ENCODE measurements at places on chromosomes 16 and 17.

- no peak for DNase-seq
Observed at GRCh38 chr16:86512301-86512859, 2.1 kb downstream of the FOXF1 start.

- DNase-seq = no peak
Observed at GRCh38 chr17:76189741-76190140, 48.7 kb upstream of the FOXJ1 start.

DNA sequence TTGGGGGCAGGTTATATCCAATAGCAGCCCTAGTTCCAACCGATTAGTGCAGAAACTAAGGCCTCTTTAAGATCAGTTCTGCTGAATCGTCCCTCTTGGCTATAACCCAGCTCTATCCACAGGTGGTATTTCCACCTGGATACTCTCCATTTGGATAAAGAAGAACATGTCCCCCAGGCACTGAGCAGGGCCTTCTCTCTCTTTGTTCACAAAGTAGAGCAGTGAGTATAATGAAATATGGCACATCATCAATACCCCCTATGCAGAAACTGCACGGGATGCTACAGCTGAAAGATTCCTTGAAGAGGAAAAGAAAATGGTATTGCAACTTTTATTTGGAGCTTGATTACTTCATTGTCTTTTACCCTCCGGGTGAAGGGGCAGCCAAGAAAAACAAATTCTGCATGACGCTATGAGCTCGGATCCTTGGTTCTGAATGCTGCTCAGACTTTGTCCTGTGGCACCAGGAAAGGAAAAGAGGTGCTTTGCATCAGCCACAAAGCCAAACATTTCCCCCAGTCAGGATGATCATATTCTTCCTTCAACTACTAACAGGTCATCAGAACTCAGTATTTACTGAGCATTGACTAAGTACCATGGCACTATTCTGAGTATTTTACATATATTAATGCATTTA, 399.7 kb downstream of the NPIPA8 start:
- DNase-seq = no peak

GRCh38 chr16:86682219-86682904, 104.0 kb downstream of the FOXL1 start:
- DNase-seq = no peak

- DNase-seq = no peak
Observed at GRCh38 chr17:17872547-17873345, 36.0 kb upstream of the SREBF1 start.

GRCh38 chr17:19239544-19239943, 2.4 kb downstream of the EPN2 start:
- no peak for DNase-seq

GRCh38 chr16:21116148-21116693, 34.4 kb downstream of the DNAH3 start:
- DNase-seq = no peak

DNA sequence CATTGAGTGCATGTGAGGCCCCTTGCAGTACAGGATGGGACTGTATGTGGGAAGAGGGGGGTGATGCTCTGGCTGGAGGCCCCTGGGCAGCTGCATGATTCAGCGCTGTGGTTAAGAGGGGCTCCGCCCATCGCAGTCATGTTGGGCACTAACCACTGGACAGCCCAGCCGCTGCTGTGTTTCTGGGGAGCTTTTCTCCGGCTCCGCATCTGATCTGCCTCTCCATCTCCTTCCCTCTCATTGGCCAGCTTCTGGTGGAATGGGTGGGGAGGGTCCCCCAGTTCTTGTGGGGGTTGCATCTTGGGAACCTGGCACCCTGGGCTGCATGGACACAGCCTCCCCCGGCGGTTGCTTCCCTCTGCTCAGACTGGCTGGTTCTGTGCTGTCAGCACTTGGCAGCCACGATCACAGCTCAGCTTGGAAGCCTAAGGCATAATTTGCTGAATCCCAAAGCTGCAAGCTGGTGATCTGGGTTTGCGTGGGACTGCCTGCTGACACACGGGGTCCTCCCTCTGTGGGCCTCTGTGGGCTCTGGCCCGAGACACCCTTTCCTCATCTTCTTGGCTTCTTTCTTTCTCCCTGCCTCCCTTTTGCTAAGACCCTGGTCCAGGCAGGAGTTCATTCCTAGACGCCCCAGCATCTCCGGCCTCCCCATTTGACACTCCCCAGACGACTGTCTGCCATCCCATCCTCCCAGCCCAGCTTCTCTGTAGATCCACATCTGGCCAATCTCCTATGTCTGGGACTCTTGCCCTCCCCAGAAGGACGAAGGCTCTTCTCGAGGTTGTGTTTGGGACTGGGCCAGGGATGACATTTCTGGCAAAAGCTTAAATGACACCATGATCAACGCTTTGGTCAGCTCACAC, 168.3 kb downstream of the SEC14L1 start:
- DNase-seq = no peak

GRCh38 chr16:70523076-70523742, at the start of gene COG4:
Gene COG4, minus strand, starts transcription at chr16:70523554. Its CDS starts 11 bp downstream, at chr16:70523543.
- DNase-seq = peak; percentile 93

- DNase-seq = no peak
Observed at GRCh38 chr16:21989133-21989532, 11.8 kb downstream of the PDZD9 start.

- DNase-seq = no peak
Observed at GRCh38 chr17:9470171-9470570, 105.4 kb downstream of the STX8 start.

DNA sequence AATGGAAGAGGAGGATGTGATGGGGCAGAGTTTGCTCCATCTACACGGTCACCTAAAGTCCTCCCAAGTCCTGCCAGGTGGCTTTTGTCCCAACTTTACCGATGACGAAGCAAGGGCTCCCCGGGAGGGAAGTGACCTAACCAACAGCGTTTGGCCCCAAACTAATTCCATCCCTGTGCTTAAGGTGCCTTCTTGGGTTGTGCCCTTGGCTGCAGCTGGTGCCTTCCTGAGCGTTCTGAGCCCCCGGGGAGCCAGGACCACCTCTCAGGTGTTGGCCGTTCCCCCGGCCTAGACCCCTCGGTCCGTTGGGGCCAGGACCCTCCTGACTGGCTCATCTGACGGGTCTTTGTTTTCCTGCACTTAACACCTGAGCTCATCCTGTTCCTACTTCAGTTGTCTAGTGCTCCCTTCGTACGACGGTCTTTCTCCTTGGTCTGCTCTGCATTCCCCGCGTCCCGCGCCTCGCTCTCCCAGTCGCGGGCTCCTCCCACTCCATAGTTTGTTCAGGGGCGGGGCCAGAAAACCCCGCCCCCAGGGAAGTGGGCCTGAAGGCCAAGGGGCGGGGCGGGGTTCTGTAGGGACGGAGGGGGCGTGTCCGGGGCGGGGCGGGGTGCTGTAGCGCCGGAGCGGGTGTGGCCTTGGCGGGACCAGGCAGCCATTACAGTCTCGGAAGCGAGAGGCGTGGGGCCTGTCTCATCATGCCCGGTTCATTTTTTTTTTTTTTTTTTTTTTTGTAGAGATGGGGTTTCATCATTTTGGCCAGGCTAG, 822 bp upstream of the ZSCAN10 start:
- peak; percentile 93 for DNase-seq

GRCh38 chr17:42778570-42778969, 1.8 kb upstream of the WNK4 start:
- no peak for DNase-seq

- DNase-seq = no peak
Observed at GRCh38 chr17:40463122-40463550, 19.9 kb downstream of the IGFBP4 start.

DNA sequence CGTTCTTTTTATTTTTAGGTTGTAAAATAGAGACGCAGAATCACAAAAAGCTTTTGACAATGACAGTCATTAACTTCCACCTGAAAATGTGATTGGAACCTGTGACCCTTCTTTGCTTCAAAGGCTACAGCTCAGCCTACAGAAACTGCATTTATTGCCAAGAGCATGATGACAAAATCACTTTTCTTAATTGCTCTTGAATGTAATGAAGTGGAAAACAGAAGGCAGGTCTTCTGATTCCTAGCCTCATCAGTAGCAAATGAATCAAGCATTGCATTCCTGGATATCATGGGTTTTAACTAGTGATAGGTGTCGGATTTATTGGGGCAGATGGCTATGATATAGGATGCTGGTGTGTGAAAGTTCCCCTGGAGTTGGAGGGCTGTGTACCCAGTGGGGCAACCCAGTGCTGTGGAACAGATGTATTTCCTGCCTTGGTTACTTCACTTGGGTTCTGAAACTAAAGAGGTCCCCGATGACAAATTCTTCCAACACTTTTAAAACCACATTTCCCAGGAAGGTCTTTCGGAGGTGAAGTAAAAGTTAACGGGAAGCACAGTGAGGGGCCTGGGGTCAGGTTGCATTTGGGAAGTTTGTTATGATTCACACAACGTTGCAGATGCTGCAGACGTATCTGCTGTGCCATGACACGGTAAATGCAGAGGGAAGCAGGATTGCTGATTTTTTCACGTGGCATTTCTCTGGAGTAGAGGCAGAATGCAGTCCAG, 127.5 kb downstream of the HS3ST3A1 start:
- no peak for DNase-seq

DNA sequence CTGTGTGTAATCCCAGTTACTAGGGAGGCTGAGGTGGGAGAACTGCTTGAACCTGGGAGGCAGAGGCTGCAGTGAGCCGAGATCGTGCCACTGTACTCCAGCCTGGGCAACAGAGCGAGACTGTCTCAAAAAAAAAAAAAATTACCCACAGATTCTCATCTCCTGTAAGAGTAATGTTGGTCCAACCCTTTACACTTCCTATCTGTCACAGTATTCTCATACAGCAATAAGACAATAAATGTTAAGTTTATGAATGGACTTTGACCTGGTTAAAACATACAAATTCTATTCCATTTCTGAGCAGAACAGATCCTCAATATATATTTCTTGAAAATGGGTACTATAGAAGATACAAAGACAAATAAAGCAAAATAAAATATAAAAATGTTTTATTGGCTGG, 30.4 kb upstream of the TAOK1 start:
- no peak for DNase-seq

GRCh38 chr17:77404812-77405581, 264.2 kb downstream of the SEC14L1 start:
- peak; percentile 48 for DNase-seq

GRCh38 chr17:13642188-13642587, 40.5 kb upstream of the HS3ST3A1 start:
- no peak for DNase-seq

DNA sequence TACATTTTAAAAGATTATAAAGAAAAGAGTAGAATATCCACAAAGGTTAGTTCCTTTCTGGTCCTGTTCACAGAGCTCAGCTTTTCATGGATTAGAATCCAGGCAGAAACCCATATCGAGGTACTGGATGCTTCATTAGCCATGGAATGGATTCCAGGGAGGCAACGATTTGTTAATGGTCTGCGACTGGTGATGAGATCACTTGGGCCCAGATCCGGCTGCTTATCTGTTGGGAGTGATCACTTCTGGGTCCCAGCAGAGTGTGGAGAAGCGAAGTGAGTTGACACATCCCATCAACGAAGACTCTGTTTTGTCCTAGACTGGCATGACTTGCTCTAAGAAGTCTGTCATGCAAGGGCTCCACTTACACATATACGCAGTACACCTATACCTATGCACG, 165.8 kb downstream of the MAF start:
- no peak for DNase-seq

DNA sequence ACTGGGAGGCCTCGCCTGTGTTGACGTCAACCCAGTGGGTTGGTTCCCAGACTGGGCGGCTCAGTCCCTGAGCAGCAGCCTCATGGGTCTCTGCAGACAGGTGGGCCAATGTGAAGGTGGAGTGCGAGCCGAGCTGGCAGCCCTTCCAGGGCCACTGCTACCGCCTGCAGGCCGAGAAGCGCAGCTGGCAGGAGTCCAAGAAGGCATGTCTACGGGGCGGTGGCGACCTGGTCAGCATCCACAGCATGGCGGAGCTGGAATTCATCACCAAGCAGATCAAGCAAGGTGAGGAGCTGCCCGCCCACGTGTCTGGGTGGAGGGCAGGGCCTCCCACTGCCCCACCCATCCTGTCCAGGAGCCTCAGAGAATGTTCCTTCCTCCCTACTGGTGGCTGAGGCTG, 44.1 kb downstream of the MRC2 start:
- peak; percentile 58 for DNase-seq

GRCh38 chr17:79749156-79749815, 18.5 kb downstream of the ENPP7 start:
- no peak for DNase-seq

- DNase-seq = no peak
Observed at GRCh38 chr17:59825533-59826322, 67.0 kb downstream of the TUBD1 start.

- no peak for DNase-seq
Observed at GRCh38 chr17:32596206-32596605, 109.4 kb downstream of the CDK5R1 start.

DNA sequence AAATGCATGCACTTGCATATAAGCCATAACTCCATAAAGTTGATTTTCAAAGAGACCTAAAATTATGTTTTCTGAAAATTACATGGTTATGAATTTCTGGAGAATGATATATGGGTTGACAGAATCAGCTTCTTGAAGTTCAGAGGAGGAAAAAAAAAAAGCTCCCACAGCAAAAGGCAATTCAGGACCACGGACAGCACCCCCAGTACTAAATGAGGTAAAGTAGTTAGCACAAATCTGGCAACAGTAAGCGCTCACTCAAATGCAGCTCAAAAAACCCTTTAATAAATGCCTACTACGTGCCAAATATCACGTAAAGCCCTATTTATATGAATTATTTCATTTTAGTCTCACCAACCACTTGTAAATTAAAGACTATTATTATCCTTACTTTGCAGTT, 135.2 kb downstream of the SHISA9 start:
- peak; percentile 20 for DNase-seq

- no peak for DNase-seq
Observed at GRCh38 chr17:61806936-61807335, 56.4 kb downstream of the BRIP1 start.

DNA sequence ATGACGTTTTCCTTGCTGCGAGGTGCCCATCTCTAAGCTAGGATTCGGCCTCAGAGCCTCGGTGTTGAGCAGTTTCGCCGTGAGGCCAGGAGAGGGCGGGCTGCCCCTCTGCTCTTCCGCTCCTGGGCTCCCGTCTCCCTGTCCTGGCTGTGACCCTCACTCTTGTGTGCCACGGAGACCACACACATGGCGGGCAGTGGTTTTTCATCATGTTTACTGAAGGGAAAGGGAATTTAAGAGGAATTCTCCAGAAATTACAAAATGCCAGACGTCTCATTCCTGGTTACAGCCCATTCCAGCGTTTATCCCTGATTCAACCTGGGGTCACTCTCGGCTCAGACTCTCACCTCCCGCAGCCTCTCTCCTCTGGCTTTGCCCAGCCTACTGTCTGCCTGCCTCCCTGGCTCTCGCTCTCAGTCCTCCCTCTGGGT, 96.8 kb upstream of the ELAC2 start:
- no peak for DNase-seq

- DNase-seq = peak; percentile 76
Observed at GRCh38 chr17:15944759-15945526, at the start of gene ADORA2B. Gene ADORA2B, plus strand, starts transcription at chr17:15945130. Its CDS starts 119 bp downstream, at chr17:15945249.

GRCh38 chr17:4551141-4551540, 4.0 kb downstream of the MYBBP1A start:
- DNase-seq = no peak

GRCh38 chr17:16348586-16348985, 4.7 kb downstream of the CENPV start:
- DNase-seq = no peak
